Prostate gland (tissue), 2 donors: ENCODE measurements at places on chromosomes 5 and 9.

- no peak for DNase-seq
These were observed 284.2 kb upstream of the IRX1 start for GRCh38 chr5:3311433-3311832.

- no peak for DNase-seq
These were observed 56.3 kb downstream of the GPR21 start for GRCh38 chr9:123089790-123090189.

- DNase-seq: peak; percentile 48
These were observed 1.5 kb downstream of the GAS1 start for GRCh38 chr9:86945728-86946200.

DNA sequence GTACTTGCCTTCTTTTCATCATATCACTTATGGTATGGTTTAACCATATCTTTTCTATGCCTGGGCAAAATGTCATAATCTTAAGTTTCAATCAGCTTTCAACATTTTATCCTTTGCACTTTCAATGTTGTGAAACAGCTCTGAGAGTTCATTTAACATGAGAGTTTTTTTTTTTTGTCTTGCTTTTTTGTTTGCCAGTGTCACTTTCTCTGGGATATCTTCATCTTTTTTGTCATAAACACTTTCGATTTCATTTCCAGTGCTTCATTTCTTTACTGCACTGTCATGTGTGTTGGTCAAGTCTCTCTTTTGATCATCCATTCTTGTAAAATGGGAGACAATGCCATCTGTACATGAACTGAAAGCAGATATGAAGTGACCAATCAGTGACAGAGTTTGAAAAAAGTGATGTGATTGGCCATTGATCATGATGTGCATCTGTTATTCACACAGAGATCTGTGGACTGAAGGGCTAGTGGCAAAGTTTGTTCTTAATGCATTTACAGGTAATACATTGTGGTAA lies 7.5 kb upstream of the POU5F2 start:
- no peak for DNase-seq

DNA sequence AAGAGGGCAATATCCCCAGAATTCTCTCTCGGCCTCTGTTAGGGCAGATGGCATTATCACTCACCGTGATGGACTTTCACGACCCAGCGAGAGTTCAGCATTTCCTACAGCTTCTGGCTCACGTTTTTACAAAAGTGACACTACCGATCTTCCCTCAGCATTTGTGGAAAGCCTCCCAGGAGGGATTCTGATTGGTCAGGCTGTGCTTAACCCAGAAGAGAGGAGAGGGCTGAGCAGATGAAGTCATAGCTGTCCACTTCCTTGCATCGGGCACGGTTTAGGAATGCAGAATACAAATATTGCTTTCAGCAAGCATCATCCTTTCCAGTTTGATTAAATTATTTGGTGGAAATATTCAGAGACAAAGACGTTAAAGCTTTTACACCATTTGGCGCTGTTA lies 277.4 kb upstream of the MSX2 start:
- no peak for DNase-seq

- no peak for DNase-seq
These were observed 54.4 kb upstream of the CTSL start for GRCh38 chr9:87671478-87671877.

GRCh38 chr5:115398719-115399118 lies 102.3 kb upstream of the CCDC112 start:
- no peak for DNase-seq

GRCh38 chr5:72307968-72308852 lies 11.8 kb downstream of the MRPS27 start:
- DNase-seq: peak; percentile 98

DNA sequence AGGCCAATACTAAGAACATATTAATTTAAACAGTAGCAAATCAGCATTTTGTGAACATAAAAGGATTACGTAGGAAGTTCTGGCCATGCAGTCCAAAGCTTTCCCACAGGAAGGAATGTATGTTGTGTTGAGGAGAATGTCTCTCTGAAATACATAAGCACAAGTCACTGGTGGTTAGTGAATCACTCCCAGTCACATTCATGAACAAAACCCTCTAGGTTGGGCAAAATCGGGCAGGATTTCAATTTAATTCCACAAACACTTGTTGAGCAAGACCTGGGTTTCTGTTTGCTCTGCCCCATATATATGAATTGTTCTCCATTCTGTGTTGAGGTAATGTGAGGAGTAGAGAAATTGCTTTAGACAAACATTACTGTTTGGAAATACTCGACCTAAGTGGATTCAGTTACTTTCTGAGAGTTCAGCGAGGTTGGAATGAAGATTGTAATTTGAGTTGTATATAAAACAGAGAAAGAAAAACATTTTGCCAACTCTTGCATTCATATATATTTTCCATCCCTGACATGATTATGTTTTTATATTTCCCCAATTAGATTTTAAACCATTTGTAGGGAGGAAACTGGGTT lies 127.6 kb upstream of the RPS23 start:
- no peak for DNase-seq

- DNase-seq: no peak
These were observed 20.0 kb downstream of the CEMIP2 start for GRCh38 chr9:71748280-71748743.

GRCh38 chr9:89695441-89695891 lies 90.7 kb downstream of the GADD45G start:
- DNase-seq: no peak

- no peak for DNase-seq
These were observed 69.5 kb upstream of the GARNL3 start for GRCh38 chr9:127194881-127195713.
